ENCODE measurements at places on chromosomes 13 and 19.
A peak's percentile ranks its signal among the peaks of the same experiment; 100 is the strongest.

DNA sequence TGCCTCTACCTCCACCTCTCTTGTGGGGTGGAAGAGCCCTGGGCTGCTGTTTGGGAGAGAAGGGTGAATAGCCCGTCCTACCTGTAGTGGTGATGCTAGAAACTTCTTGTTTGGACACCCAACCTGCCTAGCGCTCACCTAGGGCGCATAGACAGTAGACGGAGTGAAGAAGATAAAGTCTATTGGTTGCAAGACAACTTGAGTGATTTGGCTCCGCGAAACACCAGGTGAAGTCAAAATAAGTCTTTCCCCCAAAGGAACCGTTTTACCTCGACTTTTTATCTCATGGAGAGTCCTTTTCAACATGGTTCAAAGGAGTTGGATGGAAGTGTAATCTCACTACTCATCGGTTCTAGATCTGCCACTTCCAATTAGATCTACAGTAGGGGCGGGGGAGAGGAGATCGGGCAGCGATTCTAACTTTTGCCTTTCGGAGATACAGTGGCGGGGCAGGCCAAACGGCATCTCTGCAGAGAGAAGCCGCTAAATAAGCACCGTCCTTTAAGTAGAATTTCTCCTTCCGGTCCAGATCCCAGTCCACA, 694 bp upstream of the ZIC5 start:
- DNase-seq, result no peak

DNA sequence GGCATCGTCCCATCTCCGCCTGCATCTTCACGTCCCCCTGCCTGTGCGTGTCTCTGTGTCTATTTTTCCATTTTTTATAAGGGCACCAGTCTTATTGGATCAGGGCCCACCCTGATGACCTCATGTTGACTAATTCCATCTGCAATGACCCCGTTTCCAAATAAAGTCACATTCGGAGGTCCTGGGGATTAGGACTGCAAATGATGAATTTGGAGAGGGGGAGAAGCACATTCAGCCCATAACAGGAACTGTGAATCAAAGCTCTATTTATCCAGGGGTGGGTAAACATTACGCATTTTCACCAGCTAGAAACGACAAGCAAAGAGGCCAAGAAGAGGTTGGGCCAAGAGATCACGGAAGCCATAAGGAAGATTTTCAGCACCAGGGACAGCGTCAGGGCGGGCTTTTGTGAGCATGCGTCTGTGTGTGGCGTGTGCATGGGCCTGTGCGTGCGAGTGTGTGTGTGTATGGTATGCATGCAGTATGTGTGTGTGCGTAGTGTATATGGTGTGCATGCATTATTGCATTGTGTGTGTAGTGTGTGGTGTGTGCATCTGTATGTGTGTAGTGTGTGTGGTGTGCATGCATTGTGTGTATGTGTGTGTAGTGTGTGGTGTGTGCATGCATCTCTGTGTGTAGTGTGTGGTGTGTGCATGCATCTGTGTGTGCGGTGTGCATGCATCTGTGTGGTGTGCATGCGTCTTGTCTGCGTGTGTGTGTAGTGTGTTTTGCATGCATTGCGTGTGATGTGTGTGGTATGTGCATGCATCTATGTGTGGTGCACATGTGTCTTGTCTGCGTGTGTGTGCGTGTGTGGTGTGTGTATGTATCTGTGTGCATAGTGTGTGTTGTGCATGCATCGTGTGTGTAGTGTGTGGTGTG, 19.6 kb downstream of the CELF5 start:
- DNase-seq, result peak; percentile 11

DNA sequence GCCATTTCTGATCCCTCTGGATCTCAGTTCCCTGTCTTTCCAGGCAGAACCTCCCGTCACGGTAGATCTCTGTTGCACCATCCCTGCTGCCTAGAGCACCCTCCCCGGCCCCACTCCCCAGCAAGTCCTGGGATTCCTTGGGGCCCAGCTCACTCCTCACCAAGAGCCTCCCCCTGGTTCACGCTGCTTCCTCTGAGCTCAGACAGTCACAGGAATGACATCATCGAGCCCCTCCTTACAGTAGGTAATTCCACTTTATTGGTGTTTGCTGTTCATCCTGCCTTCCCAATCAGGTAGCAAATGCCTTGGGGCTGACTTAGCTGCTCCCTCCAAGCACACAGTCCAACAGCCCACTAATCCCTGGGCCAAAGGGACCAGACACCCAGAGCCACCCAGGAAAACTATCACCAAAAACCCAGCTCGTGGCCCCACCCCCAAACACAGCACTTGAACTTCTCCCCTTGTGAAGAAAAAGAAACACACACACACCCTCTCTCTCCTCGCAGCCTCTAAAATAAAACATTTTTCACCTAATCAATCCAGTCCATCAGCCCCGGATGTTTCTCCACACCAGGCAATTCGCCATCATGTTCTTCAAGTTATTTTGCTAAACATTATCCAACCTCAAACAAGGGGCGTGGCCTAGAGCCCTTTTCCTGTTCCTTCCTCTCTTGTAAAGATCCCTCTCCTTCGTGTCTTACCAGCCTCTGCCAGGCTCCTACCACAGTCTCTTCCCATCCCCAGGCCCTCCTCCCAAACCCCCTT, 2.5 kb downstream of the NAPA start:
- DNase-seq, result no peak

DNA sequence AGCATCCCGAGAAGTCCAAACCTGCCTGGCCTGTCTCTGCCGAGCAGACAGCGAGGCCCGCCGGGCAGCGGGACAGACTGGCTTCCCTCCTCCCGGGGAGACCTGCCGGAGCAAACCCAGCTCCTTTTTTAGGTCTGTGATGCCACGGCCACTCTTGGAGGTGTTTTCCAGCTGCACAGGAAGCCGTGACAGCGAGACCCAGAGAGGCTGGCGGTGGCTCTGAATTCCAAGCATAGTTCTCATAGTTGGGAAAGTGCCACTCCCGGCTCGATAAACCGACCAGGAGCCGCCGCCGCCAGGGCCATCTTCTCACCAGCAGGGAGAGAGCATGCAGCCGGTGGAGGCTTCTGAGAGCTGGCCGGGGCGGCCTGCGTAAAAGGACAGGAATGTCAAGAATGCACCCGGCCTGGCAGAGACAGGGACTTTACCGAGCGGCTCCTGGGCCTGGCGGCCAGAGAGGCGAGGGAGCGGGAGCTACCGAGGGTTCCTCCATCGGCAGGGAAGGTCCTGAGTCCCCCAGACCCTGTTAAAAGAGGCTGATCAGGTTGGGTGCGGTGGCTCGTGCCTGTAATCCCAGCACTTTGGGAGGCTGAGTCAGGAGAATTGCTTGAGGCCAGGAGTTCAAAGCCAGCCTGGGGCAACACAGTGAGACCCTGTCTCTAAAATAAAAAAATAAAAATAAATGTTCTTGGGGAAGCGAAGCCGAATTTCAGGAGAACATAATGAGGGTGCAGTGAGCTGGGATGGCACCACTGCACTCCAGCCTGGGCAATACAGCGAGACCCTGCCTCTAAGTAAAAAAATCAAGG, 64.9 kb downstream of the GADD45B start:
- no peak for DNase-seq

GRCh38 chr13:94065741-94066140, 413.7 kb downstream of the DCT start:
- no peak for DNase-seq

- DNase-seq, result no peak
Measured at GRCh38 chr13:28467034-28467433, 27.9 kb downstream of the FLT1 start.

- DNase-seq, result no peak
Measured at GRCh38 chr19:45154064-45154827, 6.5 kb downstream of the NKPD1 start.

DNA sequence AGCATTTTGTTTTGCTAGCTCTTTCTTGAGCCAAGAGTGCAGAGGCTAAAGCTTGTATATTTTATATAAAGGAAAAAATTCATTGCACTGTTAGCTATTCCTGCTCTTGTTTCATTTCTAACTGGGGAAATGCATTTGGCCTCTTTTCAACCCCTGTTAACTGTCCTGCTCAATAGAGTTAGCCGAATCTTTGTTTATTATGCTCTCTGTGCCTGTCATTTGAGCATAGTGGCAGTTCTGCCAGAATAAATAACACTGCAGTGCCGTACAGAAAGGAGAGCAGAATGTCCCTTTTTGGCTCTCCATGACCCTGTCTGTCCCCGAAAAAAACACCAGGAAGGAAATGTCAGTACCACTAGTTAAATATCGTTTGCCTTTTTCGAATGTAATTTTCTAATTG, 350.8 kb downstream of the MYO16 start:
- no peak for DNase-seq
